ENCODE measurements at places on chromosomes 6 and 20. TPM values are rescaled to one million over a fixed set of nuclear protein-coding genes. Genes with fewer than 3 reads are reported as not detected.

DNA sequence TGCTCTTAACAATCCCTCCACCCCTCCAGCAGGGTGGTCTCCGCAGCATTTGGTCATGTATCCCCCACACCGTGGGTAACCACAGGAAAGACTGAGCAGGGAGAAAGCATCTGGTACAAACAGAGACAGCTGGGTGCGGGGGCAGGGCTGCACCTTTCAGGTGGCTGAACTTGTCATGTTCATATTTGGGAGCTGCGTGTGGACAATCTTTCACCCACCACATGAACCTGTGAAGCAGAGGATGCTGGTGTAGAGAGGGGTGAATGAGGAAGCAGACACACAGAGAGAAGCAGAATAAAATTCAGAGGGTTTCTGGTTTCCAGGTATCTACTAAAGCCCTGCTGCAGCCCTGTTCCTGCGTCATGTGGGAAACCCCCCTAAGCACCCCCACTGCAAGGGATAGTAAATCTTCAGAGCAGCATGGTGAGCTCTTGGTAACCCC lies 8.9 kb downstream of the GFOD1 start:
- H3K4me1 ChIP-seq: peaks cover 31% of the 10 kb centered on the region
- H3K27ac ChIP-seq: no peak overlapping the region
- DNase-seq: no peak
- H3K36me3 ChIP-seq: no peaks in the 10 kb centered on the region
- no peaks in the 10 kb centered on the region for H3K27me3 ChIP-seq
- H3K4me3 ChIP-seq: peak overlapping the region; percentile 41

- no peak for DNase-seq
- H3K4me3 ChIP-seq: no peak overlapping the region
- H3K36me3 ChIP-seq: no peaks in the 10 kb centered on the region
- H3K4me1 ChIP-seq: no peaks in the 10 kb centered on the region
- H3K27ac ChIP-seq: no peak overlapping the region
These were observed 532.0 kb downstream of the BCKDHB start for GRCh38 chr6:80638213-80639055.

GRCh38 chr20:57638173-57638894 lies 18.1 kb upstream of the ZBP1 start:
- H3K27ac ChIP-seq: no peak overlapping the region
- peaks cover 10% of the 10 kb centered on the region for H3K36me3 ChIP-seq
- H3K27me3 ChIP-seq: no peaks in the 10 kb centered on the region
- peaks cover 10% of the 10 kb centered on the region for H3K4me1 ChIP-seq
- DNase-seq: no peak

DNA sequence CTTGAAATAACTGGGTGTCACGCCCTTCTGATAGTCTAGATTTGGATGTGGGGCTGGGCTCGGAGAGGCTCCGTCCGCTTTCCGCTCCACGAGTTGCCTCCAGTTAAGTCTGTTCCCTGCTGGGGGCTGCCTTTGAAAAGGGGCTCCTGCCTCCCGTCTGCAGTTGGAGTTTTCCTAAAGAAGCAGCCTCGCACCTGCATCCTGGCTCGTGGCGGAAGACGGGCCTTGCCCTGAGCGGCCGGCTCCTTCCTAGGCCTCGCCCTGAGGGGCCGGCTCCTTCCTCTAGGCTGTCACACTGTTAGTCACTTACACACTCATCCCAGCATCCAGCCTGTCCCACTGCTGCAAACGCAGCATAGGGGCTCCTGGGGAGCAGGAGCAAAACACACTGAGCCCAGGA lies 74.4 kb downstream of the SMOC2 start:
- no peak overlapping the region for H3K27ac ChIP-seq
- no peaks in the 10 kb centered on the region for H3K27me3 ChIP-seq
- DNase-seq: no peak
- H3K4me1 ChIP-seq: no peaks in the 10 kb centered on the region
- no peaks in the 10 kb centered on the region for H3K36me3 ChIP-seq

DNA sequence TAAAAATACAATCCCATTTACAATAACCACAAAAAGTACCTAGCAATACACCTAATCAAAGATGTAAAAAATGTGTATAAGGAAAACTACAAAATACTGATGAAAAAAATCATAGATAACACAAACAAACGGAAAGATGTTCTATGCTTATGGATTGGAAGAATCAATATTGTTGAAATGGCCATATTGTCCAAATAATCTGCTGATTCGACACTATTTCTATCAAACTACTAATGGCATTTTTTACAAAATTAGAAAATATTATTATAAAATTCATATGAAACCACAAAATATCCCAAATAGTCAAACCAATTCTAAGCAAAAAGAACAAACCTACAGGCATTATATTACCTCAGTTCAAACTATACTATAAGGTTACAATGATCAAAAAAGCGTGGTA lies 978.3 kb upstream of the MAP3K7 start:
- H3K4me3 ChIP-seq: no peak overlapping the region
- no peaks in the 10 kb centered on the region for H3K27me3 ChIP-seq
- H3K27ac ChIP-seq: no peak overlapping the region
- no peaks in the 10 kb centered on the region for H3K36me3 ChIP-seq
- H3K4me1 ChIP-seq: no peaks in the 10 kb centered on the region

DNA sequence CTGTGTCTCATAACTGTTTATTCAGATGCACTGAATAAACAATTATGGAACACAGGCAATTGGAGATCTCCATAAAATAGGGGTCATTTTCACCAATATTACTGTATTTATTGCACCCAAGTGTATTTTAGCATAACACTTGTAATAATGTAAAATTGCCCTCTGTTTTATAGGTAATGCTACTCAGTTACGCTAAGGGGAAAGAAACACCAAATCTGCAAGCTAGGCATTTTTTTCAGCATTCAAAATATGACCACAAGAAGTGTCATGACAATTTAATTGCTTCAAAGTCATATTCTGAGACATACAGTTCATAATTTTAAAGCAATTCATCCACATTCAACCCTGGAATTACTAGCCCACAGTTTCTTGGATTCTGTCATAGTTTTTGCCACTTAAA lies 643.2 kb upstream of the NOX3 start:
- H3K36me3 ChIP-seq: peaks cover 9% of the 10 kb centered on the region
- H3K27ac ChIP-seq: no peak overlapping the region
- no peak for DNase-seq
- H3K27me3 ChIP-seq: no peaks in the 10 kb centered on the region
- no peak overlapping the region for H3K4me3 ChIP-seq

GRCh38 chr6:4931530-4932227 lies 72.2 kb downstream of the RPP40 start:
- H3K4me3 ChIP-seq: no peak overlapping the region
- H3K4me1 ChIP-seq: peaks cover 59% of the 10 kb centered on the region
- DNase-seq: no peak
- no peak overlapping the region for H3K27ac ChIP-seq
- H3K27me3 ChIP-seq: no peaks in the 10 kb centered on the region

GRCh38 chr20:9909167-9909566 lies 70.3 kb upstream of the PAK5 start:
- H3K36me3 ChIP-seq: no peaks in the 10 kb centered on the region
- H3K4me1 ChIP-seq: no peaks in the 10 kb centered on the region
- no peak overlapping the region for H3K4me3 ChIP-seq
- peaks cover 6% of the 10 kb centered on the region for H3K27me3 ChIP-seq
- no peak for DNase-seq
- H3K27ac ChIP-seq: no peak overlapping the region

- H3K27me3 ChIP-seq: no peaks in the 10 kb centered on the region
- no peak for DNase-seq
- no peak overlapping the region for H3K4me3 ChIP-seq
- H3K27ac ChIP-seq: no peak overlapping the region
- peaks cover 11% of the 10 kb centered on the region for H3K36me3 ChIP-seq
These were observed 183.5 kb downstream of the GMDS start for GRCh38 chr6:2061880-2062279.

The PPARD gene
- total RNA-seq: 27.9 TPM

- peaks cover 25% of the 10 kb centered on the region for H3K27me3 ChIP-seq
- DNase-seq: no peak
- H3K36me3 ChIP-seq: no peaks in the 10 kb centered on the region
- no peak overlapping the region for H3K4me3 ChIP-seq
- peaks cover 6% of the 10 kb centered on the region for H3K4me1 ChIP-seq
- no peak overlapping the region for H3K27ac ChIP-seq
These were observed 8.0 kb upstream of the PERP start for GRCh38 chr6:138115201-138115600.

- peaks cover 27% of the 10 kb centered on the region for H3K36me3 ChIP-seq
- peaks cover 46% of the 10 kb centered on the region for H3K4me1 ChIP-seq
- no peak for DNase-seq
These were observed 40.2 kb downstream of the TOP1 start for GRCh38 chr20:41068806-41069205.

DNA sequence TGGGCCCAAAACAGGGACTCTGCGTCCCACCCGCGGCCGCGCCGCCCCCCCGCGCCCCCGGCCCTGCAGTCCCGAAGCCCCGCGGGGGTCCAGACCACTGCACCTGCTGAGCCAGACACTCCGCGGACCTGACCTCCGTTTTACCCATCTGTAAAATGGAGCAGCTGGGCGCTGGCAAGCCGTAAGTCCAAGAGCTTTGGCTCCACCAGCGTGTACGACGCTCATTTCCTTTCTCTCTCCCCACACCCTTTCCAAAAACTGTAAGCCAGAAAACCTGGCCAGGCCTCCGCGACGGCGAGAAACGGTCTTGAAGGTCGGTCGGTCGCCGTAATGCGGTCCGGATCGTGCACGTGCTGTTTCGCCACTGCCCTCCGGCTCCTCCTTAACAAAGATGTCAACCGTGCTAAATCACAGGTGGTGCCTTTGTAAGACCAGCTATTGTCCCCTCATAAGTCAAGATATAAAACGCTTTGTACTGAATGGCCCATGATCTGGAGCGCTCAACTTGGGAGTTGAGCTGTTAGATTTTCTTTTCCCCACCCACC lies 7.8 kb upstream of the NR2E1 start:
- peaks cover 92% of the 10 kb centered on the region for H3K27me3 ChIP-seq
- H3K36me3 ChIP-seq: no peaks in the 10 kb centered on the region
- peaks cover 5% of the 10 kb centered on the region for H3K4me1 ChIP-seq
- H3K4me3 ChIP-seq: peak overlapping the region; percentile 84
- peak overlapping the region; percentile 29 for H3K27ac ChIP-seq

The ADGB gene
- total RNA-seq: not detected

DNA sequence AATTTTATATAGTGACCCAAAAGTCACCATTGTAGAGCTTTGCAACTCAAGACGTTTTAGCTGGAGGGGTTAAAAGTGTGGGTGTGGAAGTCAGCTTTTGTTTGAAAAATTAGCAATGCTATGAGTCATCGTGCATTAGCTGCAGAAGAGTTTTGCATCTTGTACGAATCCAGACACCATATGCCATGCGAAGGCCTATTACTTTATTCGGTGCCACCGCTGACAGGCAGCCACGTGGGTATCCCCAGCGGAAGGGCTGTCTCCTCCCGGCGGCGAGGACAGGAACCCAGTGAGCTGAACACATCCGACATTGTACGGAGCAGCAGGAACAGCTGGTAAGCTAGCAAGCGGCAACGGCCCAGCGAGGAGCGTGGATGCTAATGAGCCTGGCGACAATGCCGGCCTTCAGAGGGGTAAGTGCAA lies 84.4 kb downstream of the INSM1 start:
- no peaks in the 10 kb centered on the region for H3K36me3 ChIP-seq
- H3K27me3 ChIP-seq: no peaks in the 10 kb centered on the region

DNA sequence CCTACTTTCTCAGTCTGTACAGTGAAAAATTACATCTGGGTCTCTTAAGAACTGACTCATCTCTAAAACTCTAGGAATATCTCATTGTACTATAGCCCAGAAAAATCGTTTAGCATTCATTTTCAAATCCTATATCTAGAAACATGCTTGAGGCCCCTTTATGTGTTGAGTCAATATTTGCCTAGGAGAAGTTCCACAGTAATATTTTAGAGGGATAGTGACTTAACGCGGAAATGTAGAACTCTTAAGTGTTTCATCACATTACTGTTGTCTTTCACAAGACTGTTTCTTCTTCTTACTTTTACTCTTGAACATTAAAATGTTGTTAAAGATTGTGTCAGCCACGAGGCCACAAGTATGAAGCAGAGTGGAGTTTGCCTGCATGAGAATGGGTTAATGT lies 23.0 kb upstream of the MYLIP start:
- H3K36me3 ChIP-seq: peaks cover under 1% of the 10 kb centered on the region
- DNase-seq: no peak
- no peaks in the 10 kb centered on the region for H3K4me1 ChIP-seq

- no peaks in the 10 kb centered on the region for H3K36me3 ChIP-seq
- H3K27ac ChIP-seq: peak overlapping the region; percentile 7
- no peak for DNase-seq
These were observed 84.6 kb downstream of the DCDC2 start for GRCh38 chr6:24273096-24273870.

DNA sequence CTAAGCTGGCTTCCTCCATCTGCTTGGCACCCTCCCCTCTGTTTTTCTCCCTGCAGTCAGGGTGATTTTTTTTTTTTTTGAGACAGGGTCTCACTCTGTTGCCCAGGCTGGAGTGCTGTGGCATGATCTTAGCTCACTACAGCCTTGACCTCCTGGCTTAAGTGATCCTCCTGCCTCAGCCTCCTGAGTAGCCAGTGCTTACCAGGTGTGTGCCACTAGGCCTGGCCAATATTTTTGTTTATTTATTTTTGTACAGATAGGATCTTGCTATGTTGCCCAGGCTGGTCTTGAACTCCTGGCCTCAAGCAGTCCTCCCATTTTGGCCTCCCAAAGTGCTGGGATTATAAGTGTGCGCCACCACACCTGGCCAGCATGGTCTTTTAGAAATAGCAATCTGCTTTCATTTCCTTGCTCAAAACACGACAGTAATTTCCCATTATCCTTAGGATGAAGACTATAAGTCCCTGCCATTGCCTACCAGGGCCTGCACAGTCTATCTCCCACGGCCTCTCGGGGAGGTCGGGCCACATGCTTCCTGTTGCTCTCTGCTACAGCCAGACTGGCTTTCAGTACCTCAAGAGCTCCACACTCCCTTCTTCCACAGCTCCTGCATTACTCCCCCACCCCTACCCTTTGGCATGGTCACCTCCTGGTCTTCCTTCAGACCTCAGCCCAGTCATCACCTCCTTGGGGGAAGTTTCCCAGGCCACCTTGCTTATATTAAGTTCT lies 11.1 kb upstream of the CD164 start:
- H3K4me1 ChIP-seq: peaks cover 29% of the 10 kb centered on the region
- H3K4me3 ChIP-seq: no peak overlapping the region
- H3K27ac ChIP-seq: no peak overlapping the region

The XKR7 gene
- total RNA-seq: not detected

The C20orf202 gene
- 0.19 TPM for total RNA-seq

The AGER gene
- 48.0 TPM for total RNA-seq

The SLC12A5 gene
- total RNA-seq: 3.2 TPM

The MAVS gene
- 29.8 TPM for total RNA-seq

DNA sequence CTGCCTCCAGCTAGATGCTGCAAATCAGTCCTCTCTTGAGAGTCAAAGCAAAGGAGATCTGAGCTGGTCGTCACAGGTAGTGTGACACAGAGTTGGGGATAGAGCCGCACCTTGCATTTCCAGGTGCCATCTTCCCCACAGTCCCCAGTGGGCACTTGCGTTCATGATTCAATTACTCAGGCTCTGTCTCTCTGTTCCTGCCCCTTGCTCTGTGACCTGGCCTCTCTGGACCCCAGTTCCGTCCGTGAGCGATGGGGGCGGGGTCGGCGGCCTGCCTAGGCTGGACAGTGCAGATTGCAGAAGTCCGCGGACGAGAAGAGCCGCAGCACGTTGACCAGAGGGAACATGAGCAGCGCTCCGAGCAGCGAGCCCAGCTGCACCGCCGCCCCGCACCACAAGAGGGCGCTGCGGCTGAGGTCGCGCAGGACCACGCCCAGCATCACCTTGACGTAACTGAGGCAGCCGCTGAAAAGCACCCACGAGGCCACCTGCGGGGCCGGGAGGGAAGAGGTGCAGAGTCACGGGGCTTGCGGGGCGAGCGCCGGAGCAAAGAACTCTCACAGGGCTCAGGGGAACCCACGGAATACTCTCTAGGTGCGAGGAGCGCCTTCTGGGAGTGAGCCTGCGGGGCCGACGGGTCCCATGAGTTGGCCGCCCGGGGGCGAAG lies 7.4 kb downstream of the SLC52A3 start:
- DNase-seq: peak; percentile 47
- no peaks in the 10 kb centered on the region for H3K27me3 ChIP-seq
- no peak overlapping the region for H3K27ac ChIP-seq
- no peaks in the 10 kb centered on the region for H3K36me3 ChIP-seq
- no peak overlapping the region for H3K4me3 ChIP-seq
- H3K4me1 ChIP-seq: no peaks in the 10 kb centered on the region
